ENCODE measurements at places on chromosomes 1 and 21.

GRCh38 chr1:158998781-158999161, 10.9 kb upstream of the IFI16 start:
- DNase-seq = no peak

DNA sequence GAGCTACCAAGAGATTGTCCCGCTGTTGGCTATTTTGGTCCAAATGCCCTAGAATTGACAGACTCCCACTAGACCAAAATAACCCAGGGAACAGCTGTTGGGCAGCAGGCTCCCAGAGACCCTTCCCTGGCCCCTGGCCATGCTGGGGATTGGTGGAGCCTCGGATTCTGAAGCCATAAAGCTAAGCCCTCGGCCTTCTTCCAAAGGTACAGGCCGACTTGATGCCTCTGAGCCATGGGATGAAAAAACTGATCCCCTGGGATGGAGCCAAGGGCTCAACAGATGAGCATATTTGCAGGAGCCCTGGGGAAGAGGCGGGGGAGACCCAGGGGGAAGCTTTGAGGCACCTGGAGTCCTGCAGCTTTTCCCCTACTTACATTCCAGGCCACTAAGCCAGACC, 1.0 kb upstream of the LRRC38 start:
- DNase-seq = no peak

GRCh38 chr1:47532921-47533792, 95.3 kb downstream of the FOXD2 start:
- no peak for DNase-seq

GRCh38 chr1:247845011-247845692, 3.5 kb upstream of the OR11L1 start:
- DNase-seq = no peak
